ENCODE measurements at places on chromosomes 16 and 17.

- DNase-seq, result no peak
Measured at GRCh38 chr16:85246473-85246872, 134.2 kb upstream of the CIBAR2 start.

DNA sequence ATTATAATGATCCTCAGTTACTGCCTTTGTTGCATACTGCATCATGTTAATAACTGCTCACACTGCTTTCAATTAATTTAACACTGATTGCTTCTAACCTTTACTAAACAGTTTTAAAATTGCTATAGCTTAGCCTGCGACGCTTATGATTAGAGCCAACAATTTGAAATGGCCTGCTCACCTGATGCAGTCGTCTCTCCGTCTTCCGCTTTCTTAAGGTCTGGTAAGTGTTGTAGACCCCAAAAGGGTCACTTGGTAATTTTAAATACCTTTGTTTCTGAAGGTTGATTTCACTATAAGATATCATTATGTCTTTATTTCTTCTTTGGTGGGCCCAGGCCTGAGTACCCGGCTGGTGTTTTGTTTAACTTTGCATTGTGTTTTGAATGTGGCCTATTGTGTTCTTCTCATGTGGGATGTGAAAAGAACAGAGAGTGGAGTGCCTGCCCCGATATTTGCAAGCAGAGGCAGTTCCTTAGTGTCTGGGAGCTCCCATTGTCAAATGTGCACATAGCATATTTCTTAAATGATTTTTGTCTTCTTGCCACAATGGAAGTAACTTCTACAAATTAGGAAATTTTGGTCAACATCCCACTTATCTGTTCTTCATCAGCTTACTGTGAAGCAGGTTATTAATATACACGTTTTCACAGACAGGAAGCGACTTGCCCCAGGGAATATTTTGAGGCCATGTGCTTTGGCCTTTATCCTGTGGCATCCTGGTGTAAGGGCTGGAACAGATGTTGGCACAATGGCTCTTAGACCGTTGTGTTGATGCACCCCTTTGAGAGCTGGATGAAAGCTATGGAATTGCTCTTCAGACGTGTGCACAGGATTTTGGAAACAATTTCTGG is 2.9 kb downstream of the PHKB start:
- no peak for DNase-seq

GRCh38 chr16:56450275-56450985 is 702 bp downstream of the NUDT21 start:
- DNase-seq, result no peak

DNA sequence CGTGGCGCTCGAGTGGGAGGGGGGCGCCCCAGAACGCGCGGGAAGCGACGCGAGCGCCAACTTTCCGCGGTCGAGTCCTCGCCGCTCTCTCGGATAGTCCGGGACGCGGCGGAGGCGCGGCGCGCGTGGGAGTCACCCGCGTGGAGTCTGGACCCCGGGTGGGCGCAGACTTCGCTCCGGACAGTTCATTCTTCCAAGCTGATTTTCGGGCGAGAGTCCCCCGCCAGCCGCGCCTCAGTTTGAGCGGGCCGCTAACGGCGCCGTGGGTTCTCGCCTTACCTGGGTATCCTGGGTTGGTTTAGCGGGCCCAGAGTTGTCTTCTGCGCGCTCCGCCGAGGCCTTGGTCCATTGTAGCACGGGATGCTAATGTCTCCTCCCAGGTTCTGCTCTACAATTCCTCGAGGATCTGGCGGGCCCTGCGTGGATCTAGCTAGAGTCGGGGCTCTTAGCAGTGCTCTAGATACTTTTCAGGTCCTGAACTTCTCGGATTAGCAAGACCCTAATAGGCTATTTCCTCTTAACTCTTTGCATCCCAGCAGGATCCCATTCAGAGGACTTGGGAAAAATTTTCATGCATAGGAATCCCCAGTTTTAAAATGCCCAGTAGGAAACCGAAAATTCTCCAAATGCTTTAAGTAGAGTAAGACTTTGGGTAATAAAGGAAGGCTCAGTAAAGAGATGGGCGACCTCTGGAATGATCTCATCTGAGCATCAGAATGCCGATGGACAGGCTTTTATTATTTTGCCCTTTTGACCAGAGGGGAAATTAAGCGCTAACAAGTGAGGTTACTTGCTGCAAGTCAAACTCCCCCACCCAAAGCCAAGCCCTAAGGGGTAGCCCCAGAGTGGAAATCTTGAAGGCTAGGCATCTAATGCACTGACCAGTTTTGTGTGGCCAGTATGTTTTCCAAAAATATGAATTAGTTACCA is 537 bp upstream of the GJC1 start:
- DNase-seq, result no peak

DNA sequence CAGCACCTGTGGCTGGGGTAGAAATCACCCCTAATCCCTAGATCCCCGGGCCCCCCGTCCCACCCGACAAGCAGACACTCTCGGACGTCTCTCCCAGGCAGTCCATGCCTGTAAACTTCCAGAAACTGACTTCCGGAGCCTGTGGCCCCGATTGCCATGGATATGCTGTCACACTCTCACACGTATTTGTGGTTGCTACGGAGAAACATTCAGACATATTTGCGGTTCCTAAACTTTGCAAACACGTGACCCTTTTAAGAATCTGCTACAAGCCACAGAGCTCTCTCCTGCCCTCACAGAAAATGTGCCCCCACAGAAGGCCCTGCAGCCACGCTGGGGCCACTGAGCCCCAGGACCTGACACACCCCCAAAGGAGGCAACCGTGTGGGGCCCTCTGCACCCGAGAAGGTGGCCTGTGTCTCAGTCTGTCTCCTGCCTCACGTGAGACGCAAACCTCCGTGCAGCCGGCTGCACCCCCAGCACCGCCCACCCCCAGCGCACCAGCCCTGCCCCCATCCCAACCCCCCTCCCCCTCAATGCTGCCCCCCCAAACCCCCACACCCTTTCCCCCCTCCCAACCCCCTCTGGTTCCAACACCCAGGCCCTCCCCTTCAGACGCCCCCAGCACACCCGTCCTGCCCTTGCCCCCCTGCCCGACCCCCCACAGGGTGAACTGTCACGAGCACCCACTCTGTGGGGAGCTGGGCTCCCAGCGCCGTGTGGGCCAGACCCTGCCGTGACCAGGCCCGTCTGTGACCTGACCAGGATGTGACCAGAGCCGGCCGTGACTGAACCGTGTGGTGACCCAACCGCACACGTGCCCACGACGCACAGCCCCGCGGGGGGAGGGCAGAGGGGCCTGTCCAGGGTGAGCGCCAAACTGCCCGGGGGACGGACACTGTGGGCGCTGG is 66.3 kb upstream of the METRNL start:
- no peak for DNase-seq

- no peak for DNase-seq
Measured at GRCh38 chr16:1159325-1159972, 6.5 kb downstream of the CACNA1H start.

DNA sequence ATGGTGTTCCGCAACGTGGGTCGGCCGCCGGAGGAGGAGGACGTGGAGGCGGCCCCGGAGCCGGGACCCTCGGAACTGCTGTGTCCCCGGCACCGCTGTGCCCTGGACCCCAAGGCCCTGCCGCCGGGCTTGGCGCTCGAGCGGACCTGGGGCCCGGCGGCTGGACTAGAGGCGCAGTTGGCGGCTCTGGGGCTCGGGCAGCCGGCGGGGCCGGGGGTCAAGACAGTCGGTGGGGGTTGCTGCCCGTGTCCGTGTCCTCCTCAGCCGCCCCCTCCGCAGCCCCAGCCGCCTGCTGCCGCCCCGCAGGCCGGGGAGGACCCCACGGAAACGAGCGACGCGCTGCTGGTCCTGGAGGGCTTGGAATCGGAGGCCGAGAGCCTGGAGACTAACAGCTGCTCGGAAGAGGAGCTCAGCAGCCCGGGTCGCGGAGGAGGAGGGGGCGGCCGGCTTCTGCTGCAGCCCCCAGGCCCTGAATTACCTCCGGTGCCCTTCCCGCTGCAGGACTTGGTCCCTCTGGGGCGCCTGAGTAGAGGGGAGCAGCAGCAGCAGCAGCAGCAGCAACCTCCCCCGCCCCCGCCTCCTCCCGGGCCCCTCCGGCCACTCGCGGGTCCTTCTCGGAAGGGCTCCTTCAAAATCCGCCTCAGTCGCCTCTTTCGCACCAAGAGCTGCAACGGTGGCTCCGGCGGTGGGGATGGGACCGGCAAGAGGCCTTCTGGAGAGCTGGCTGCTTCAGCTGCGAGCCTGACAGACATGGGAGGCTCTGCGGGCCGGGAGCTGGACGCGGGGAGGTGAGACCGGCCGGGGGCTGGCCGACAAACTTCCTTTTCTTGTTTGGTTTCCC is 821 bp downstream of the SOCS7 start:
- no peak for DNase-seq

DNA sequence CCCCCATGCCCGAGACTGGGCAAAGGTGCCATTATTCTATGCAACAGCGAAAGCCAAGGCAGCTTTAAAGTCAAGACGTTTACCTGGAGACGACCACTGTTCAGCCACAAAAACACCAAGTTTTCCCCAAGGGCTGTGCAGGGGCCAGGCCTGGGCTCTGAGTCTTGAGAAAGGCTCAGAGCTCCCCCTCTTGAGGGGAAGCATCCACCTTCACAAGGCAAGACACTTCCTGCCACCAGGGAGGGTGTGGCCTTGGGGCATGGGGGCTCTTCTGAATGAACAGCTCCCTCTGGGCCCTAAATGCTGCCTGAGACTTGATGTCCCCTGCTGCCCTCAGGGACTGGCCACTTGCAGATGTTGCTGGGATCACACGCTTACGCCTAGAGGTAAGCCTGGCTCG is 26.5 kb downstream of the PDIA2 start:
- DNase-seq, result no peak

GRCh38 chr17:5780476-5780875 is 196.2 kb upstream of the NLRP1 start:
- peak; percentile 18 for DNase-seq

DNA sequence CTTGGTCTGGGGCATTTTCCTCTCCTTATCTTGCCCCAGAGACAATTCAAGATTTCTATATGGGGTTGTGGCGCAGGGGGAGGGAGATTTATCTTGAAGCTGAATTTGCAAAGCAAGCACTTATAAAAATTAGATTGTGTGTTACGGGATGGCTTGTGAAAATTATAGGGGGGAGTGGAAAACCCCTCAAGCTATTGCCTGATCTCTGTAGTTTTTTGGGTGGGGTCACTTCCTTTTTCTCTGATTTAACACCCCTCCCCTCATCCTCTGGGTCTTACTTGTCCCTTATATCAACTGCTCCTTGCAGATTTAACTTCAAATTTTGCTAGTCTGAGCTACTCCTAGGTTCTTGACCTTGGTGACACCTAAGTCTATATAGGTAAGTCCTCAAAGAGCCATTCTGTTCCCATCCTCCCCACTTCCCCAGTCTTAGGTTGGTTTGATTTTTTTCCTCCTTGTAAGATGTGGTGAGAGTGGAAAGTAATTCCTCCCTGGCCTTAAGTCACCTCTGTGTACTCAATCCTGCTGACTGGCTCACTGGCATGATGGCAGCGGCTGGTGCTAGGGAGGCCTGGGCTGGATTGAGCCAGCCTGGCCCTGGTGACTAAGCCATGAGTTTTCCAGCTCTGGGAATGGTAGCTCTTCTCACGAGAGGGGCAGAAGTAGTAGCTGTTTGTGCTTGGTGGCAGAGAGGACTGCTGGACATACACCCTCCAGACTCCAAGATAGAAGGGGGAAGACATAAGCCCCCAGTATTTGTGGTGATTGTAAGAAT is 2.3 kb downstream of the ARL4D start:
- DNase-seq, result no peak

GRCh38 chr16:72434159-72434558 is 262.2 kb upstream of the PMFBP1 start:
- DNase-seq, result peak; percentile 15

- DNase-seq, result no peak
Measured at GRCh38 chr16:35598696-35599332, 2139.4 kb downstream of the TP53TG3F start.

DNA sequence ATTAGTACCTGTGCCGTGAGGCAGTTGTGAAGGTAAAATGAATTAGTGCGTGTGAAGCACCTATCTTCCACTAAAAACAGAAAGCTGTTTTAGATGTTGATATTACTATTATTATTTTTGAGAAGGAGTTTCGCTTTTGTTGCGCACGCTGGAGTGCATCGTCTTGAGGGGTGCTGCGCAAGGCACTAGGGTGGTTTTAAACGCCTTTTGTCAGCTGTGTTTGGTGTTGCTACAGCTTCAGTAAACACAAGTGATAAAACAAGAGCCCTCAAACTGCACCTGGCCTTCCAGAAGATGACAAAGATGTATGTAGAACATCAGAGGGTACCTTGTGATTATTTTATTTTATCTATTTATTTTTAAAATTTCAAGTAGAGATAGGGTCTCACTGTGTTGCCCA is 38.2 kb downstream of the PLCG2 start:
- no peak for DNase-seq

DNA sequence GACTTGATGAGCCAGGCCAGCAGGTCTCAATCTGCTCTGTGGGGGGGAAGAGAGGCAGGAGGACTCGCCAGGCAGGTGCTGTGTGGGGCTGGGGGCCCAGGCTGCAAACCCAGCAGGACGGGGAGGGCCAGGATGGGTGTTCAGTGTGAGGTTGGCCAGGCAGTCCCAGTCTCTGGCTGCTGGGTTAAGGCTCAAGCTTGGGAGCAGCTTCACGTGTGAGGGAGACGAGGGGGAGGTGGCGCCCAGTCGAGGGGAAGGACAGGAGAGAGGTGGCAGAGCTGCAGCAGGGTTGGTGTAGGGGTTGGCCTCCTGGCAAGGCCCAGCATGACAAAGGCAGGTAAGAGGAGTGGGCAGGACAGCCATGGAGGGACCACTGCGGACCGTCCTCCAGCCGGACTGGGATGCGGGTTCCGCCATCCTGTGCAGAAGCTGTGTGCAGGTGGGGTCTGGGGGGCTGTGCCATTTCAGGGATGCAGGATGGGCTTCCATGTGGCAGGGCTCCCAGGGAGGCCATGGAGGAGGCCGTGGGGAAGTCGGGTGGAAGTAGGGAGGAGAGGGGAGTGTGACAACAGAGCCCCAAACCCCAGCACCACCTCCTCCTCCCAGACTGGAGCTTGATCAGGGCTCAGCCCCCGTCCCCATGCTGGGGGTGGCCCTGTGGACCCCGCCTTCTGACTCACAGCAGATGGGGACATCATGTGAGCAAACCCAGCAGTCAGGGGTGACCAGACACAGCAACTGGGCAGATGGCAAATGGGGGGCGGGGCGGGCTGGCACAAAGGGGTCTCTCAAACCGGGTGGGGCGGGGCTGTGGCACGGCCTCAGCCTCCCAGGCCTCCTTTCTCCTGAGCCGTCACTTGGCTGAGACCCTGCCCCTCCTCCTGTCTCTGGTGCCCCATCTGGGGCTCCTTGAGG is 2.8 kb downstream of the ADGRG1 start:
- no peak for DNase-seq

DNA sequence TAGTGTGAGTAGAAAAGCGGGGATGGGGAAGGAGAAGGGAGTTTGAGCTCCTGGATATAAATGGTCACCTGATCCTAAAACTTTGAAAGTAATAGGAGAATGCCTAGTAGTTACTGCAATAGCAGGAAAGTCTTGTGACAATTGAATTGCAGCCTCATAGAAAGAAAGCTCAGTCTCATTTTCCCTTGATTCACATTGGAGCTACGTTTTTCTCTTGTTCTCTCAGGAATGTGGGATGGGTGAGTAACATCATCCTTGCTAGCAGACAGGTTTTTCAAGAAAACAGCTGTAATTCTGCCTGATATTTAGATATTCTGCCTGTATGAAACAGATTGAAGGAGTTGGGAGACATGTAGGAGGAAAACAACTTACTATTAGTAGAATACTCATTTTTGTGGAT is 25.3 kb downstream of the SF3B3 start:
- no peak for DNase-seq
